ENCODE measurements at places on chromosomes 11 and 22. TPM values are rescaled to one million over a fixed set of nuclear protein-coding genes. Genes with fewer than 3 reads are reported as not detected.

NEFH gene
- 5.2 TPM for total RNA-seq

DNA sequence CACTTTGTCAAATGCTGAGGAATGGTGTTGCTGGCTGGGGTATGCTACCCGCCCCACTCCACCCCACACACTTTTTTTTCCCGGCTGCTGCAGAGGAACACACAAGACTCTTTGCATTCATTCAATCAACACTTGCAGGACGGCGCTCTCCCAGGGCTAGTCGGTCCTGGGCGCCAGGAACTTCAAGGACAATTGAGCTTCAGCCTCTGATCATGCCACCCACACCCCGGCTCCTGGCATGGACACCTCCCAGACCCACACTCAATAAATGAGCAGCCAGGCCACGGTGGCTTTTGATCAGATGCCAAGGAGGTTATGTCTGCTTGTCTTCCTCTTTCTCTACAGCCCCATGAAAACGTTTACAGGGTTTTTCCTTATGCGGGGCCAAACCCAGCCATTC lies 19.8 kb downstream of the TPST2 start:
- no peak for DNase-seq

USH1C gene
- 0.75 TPM for total RNA-seq

DNA sequence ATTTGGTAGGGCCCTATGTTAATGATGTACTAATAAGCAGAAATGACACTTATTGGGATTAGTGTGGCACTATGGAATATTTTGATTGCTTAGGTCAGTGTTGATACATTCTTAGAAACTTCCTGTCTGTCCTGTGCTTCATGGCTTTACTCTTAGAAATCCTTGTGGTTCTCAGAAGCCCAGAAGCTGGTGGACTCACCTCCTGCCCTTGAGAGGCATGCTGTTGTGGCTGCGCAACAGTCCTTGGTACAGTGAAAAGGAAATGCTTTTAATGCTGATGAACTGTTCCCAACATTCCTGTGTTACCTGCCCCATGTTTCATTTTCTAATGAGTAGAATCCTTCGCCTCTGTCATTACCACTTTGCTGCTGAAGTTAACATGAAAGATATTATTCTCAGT lies 52.4 kb upstream of the MYO18B start:
- DNase-seq: no peak

GRCh38 chr11:23585416-23586104 lies 725.3 kb upstream of the CCDC179 start:
- DNase-seq: no peak

- DNase-seq: no peak
These were observed 5.6 kb downstream of the CCDC82 start for GRCh38 chr11:96384156-96384555.

DNA sequence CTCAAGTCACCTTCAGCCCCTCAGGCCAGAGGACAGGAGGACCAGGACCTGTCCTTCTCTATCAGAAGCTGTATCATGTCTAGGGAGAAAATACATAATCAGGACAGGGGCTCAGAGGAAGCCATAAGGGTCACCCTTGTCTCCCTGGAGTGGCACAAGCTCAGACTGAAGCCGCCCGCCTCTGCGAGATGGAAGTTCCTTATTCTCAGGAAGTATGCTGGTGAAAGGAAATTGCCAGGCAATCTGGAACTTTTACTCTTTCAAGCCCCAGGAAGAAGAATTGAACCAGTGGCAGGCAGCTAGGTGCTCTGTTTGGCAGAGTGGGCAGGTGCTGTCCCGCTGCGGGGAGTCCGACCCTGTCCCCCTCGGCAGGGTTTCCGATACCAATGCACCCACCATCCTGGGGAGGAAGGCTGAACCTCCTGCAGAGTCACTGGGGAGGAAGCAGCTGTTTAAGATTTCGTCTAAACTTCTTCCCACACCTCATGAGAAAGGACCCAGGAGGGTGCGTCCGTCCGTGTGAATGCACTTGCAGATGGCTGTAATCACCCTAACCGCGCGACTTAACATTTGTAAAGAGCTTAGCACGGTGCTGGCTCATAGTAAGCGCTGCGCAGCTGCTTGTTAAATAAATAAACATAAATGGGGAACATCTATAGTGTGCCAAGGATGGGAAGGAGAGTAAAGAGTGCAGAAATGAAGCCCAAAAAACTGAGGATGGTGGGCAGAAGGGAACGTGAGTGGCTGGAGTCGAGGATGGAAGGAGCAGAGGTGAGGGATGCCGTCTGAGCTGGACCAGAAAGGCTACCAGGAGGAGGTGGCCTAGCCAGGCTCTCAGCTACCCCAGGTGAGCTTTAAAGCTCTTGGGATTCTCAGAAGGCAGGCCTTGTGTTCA lies 5.0 kb upstream of the ANO1 start:
- no peak for DNase-seq

DNA sequence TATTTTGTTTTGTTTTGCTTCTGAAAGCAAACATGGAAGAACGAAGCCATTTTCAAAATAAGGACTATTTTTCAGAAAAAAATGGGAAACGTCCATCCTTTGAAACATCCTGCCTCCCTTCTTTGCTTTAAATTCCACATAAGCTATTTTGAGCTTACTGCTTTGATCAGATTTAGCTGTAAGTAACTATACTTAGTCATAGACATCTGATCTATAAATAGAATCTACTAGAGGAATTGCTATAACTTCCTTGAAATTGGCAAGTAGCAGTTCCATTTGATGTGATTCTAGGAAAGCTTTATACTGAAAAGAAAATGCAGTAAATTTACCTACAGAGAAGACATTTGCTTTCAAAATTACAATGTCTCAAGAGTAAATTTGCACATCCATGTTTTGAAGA lies 305.8 kb downstream of the TTC28 start:
- DNase-seq: no peak

GRCh38 chr22:46165977-46166376 lies 15.7 kb downstream of the PPARA start:
- no peak for DNase-seq

NECTIN1 gene
- total RNA-seq: 15.0 TPM
